Effector CD4-positive, alpha-beta T cell (primary cell): ENCODE measurements at places on chromosomes 11 and 22.

- no peak for DNase-seq
Observed at GRCh38 chr11:73219396-73220285, 1.6 kb downstream of the P2RY2 start.

GRCh38 chr22:22111267-22111751 lies 128.7 kb upstream of the TOP3B start:
- no peak for DNase-seq

DNA sequence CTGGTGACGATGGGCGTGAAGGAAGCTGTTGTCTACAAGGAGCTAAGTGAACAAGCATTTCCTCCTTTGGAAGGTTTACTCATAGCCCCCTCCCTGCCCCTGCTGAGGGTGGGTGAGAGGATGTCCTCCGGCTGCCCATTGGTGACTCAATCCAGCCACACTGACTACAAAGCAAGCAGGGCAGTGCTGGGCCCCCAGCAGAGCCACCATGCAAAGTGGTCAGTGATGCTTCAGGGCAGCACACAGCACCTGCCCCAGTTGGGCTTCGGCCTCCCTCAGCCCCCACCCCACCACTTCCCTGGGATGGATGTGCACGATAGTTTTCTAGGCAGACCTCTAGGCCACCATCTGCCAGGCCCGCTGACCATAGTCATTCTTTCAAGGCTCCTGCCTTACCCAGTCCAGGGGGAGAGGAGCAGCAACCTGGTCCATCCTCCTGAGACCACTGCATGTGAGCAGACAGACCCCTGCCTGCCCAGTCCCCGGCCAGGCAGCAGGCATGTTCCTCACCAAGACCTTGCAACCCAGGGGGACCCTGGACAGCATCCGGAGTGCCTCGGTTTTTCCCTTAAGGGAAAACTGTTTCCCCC lies 125.1 kb downstream of the BCR start:
- DNase-seq: no peak

DNA sequence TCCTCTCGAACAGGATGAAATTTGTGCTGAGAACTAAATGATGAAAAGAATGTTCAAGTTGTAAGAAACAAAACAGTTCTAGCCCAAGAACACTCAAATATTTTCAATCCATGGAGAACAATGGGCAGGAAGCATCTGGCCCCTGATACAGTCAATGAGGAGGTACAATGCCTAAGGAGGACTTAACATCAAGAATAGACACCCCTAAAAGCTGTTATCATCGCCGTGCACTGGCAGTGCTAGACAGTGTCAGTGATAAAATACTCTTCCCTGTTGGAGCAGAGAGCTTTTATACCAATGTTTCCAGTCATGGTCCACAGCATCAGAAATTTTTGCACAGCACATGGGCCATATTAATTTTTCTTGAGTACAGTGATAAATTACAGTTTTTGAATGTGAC lies 20.2 kb upstream of the VSTM5 start:
- no peak for DNase-seq

GRCh38 chr22:50697667-50698506 lies 25.3 kb downstream of the SHANK3 start:
- DNase-seq: no peak

GRCh38 chr11:12174128-12174476 lies 63.7 kb downstream of the MICAL2 start:
- no peak for DNase-seq
